Stomach (tissue), 19 donors: ENCODE measurements at places on chromosomes 6 and 20. TPM values are rescaled to one million over a fixed set of nuclear protein-coding genes. Genes with fewer than 3 reads are reported as not detected.

- peak overlapping the region; percentile 14 for H3K27ac ChIP-seq
- no peak for DNase-seq
- H3K4me3 ChIP-seq: no peak overlapping the region
- H3K36me3 ChIP-seq: no peaks in the 10 kb centered on the region
Observed at GRCh38 chr6:109239651-109240321, 142.5 kb downstream of the CD164 start.

DNA sequence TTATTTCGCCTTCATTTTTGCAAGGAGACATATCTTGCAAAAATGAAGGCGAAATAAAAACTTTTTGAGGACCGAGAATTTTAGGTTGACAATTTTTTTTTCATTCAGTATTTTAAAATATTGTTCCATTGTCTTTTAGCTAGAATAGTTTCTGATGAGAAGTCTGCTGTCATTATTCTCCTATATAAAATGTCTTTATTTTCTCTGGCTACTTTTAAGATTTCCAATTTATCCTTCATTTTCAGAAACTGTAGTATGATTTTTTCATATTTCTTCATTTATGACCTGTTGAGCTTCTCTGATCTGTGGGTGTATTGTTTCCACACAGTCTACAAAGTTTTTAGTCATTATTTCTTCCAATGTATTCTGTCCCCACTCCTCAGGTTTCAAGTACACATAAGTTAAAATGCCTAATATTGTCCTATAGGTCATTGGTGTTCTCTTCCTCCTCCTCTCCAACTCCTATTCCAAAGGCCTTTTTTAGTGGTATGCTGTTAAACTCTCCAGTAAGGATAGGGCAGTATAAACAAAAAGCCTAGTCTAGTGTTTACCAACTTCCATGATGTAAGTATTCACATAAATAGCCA lies 15.7 kb downstream of the AHI1 start:
- no peak for DNase-seq
- H3K4me1 ChIP-seq: no peaks in the 10 kb centered on the region
- no peak overlapping the region for H3K27ac ChIP-seq

- no peaks in the 10 kb centered on the region for H3K27me3 ChIP-seq
- no peak for DNase-seq
- H3K4me1 ChIP-seq: peaks cover 33% of the 10 kb centered on the region
- no peak overlapping the region for H3K4me3 ChIP-seq
- H3K27ac ChIP-seq: no peak overlapping the region
Observed at GRCh38 chr6:131001111-131001736, 61.8 kb downstream of the EPB41L2 start.

Gene SF3B5
- total RNA-seq: 41.3 TPM

GRCh38 chr20:51497542-51498467 lies 44.7 kb downstream of the NFATC2 start:
- peaks cover 4% of the 10 kb centered on the region for H3K4me1 ChIP-seq
- H3K4me3 ChIP-seq: no peak overlapping the region
- H3K36me3 ChIP-seq: no peaks in the 10 kb centered on the region

Gene DLL1
- total RNA-seq: not detected

GRCh38 chr6:129667034-129667433 lies 42.9 kb downstream of the ARHGAP18 start:
- no peaks in the 10 kb centered on the region for H3K36me3 ChIP-seq
- no peaks in the 10 kb centered on the region for H3K27me3 ChIP-seq
- H3K4me1 ChIP-seq: peaks cover 63% of the 10 kb centered on the region
- no peak for DNase-seq
